Suprapubic skin (tissue), 4 donors: ENCODE measurements at places on chromosomes 3 and 15.

GRCh38 chr15:81812456-81812855, 233.4 kb downstream of the MEX3B start:
- no peaks in the 10 kb centered on the region for H3K36me3 ChIP-seq
- no peaks in the 10 kb centered on the region for H3K4me1 ChIP-seq
- no peak overlapping the region for H3K27ac ChIP-seq
- no peak overlapping the region for H3K4me3 ChIP-seq

GRCh38 chr15:40006646-40007045, 32.3 kb downstream of the SRP14 start:
- peaks cover 74% of the 10 kb centered on the region for H3K36me3 ChIP-seq
- no peak overlapping the region for H3K27ac ChIP-seq
- no peaks in the 10 kb centered on the region for H3K27me3 ChIP-seq
- no peak overlapping the region for H3K4me3 ChIP-seq

- H3K27me3 ChIP-seq: no peaks in the 10 kb centered on the region
- no peaks in the 10 kb centered on the region for H3K36me3 ChIP-seq
- H3K4me1 ChIP-seq: peaks cover 2% of the 10 kb centered on the region
- H3K4me3 ChIP-seq: no peak overlapping the region
- no peak for DNase-seq
- no peak overlapping the region for H3K27ac ChIP-seq
These were observed 5.7 kb upstream of the BLM start for GRCh38 chr15:90711418-90711824.

GRCh38 chr15:31302029-31302657, 24.5 kb upstream of the KLF13 start:
- no peaks in the 10 kb centered on the region for H3K36me3 ChIP-seq
- no peak overlapping the region for H3K27ac ChIP-seq
- H3K27me3 ChIP-seq: no peaks in the 10 kb centered on the region
- H3K4me1 ChIP-seq: peaks cover 58% of the 10 kb centered on the region

GRCh38 chr3:4758249-4758860, 220.9 kb upstream of the BHLHE40 start:
- DNase-seq: no peak
- H3K4me3 ChIP-seq: no peak overlapping the region
- H3K36me3 ChIP-seq: no peaks in the 10 kb centered on the region
- H3K4me1 ChIP-seq: peaks cover 23% of the 10 kb centered on the region
- H3K27ac ChIP-seq: no peak overlapping the region

GRCh38 chr3:41920406-41920965, 41.4 kb downstream of the ULK4 start:
- no peak for DNase-seq
- H3K4me3 ChIP-seq: no peak overlapping the region
- H3K36me3 ChIP-seq: no peaks in the 10 kb centered on the region
- H3K27ac ChIP-seq: no peak overlapping the region

DNA sequence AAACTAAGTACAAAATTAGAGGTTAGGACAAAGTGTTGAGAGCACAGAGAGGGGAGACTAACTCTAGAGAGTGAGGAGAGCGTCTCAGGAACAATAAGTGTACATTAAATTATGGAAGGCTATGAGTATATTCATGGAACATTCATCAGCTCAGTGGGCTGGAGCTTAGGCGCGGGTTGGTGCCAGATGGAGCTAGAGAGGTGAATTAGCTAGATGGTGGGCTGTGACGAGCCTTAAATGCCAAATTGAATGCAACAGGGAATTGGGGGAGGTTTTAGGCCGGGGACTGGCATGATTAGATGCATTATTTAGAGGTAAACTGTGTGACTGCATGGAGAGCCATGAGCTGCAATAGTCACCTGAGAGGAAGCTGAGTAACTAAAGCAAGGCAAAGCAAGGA, 97.1 kb downstream of the TMEM108 start:
- H3K36me3 ChIP-seq: no peaks in the 10 kb centered on the region
- H3K4me3 ChIP-seq: no peak overlapping the region
- H3K27ac ChIP-seq: no peak overlapping the region
- DNase-seq: no peak

GRCh38 chr15:83565553-83566159, 88.3 kb upstream of the ADAMTSL3 start:
- no peak overlapping the region for H3K4me3 ChIP-seq
- no peaks in the 10 kb centered on the region for H3K27me3 ChIP-seq
- no peak overlapping the region for H3K27ac ChIP-seq
- no peak for DNase-seq
- H3K36me3 ChIP-seq: no peaks in the 10 kb centered on the region

GRCh38 chr3:65577843-65578430, 460.8 kb downstream of the MAGI1 start:
- DNase-seq: no peak
- no peak overlapping the region for H3K27ac ChIP-seq
- H3K4me1 ChIP-seq: no peaks in the 10 kb centered on the region
- no peaks in the 10 kb centered on the region for H3K27me3 ChIP-seq
- no peaks in the 10 kb centered on the region for H3K36me3 ChIP-seq

GRCh38 chr15:89132611-89133507, 44.6 kb downstream of the ABHD2 start:
- DNase-seq: no peak
- H3K27ac ChIP-seq: peak overlapping the region; percentile 47
- no peaks in the 10 kb centered on the region for H3K27me3 ChIP-seq
- H3K4me3 ChIP-seq: no peak overlapping the region
- peaks cover 12% of the 10 kb centered on the region for H3K36me3 ChIP-seq

DNA sequence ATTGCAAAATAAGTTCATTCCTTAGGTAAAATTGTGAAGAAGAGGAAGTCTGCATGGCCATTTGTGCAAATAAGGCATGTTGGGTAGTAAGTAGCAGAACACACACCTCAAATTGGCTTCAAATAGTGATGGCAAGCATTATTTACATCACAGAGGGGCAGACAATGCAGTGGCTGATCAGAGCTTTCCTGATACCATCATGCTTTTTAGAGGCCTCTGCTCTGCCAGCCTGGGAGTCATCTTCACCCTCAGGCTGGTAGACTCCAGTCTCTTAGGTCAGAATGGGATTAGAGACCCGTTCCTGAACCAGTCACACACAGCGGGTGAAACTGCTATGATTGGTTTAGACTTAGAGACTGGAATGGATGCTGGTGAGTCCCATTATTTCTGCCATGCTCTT, 396.0 kb upstream of the MCTP2 start:
- H3K36me3 ChIP-seq: no peaks in the 10 kb centered on the region
- H3K4me3 ChIP-seq: no peak overlapping the region
- peaks cover 18% of the 10 kb centered on the region for H3K4me1 ChIP-seq
- H3K27me3 ChIP-seq: no peaks in the 10 kb centered on the region
- no peak for DNase-seq

DNA sequence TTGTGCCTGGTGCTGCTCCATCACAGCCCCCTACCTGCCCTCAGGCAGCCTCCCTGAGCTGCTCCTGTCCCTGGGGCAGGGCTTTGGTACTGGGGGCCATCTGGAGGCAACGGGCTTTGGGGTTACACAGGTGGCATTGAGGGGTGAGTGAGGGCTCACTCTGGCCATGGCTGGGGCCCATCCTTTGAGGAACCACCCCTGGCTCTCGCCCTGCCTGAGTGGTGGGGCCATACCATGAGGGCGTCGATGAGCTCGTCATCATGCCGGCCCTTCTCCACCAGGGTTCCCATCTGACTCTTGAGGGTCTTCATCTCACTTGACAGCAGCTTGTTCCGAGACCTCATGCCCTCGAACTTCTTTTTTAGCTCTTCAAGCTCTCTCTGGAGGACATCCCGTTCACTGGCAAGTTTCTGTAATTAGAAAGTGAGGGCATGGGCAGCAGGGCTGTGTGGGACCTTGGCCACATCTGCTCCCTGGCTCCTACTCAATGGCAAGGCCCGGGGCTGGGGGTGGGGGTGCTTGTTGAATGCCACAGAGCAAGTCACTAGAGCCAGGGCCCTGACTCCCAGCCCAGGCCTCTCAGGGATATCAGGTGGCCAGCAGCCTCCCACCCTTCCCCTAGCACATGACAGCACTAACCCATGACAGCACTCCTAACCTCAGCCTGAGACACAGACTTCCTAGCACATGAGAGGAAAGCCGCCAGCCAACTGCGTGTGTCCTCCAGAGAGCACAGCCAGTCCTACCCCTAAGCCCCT, 33.5 kb downstream of the CCDC13 start:
- H3K4me3 ChIP-seq: no peak overlapping the region
- H3K4me1 ChIP-seq: peaks cover 10% of the 10 kb centered on the region
- H3K36me3 ChIP-seq: no peaks in the 10 kb centered on the region
- peak overlapping the region; percentile 38 for H3K27ac ChIP-seq
- DNase-seq: peak; percentile 80
- no peaks in the 10 kb centered on the region for H3K27me3 ChIP-seq

- H3K36me3 ChIP-seq: peaks cover 30% of the 10 kb centered on the region
- no peaks in the 10 kb centered on the region for H3K27me3 ChIP-seq
- no peak overlapping the region for H3K27ac ChIP-seq
- peak overlapping the region; percentile 74 for H3K4me3 ChIP-seq
- peaks cover 23% of the 10 kb centered on the region for H3K4me1 ChIP-seq
These were observed 1.4 kb downstream of the GYG1 start for GRCh38 chr3:148992635-148993255.

DNA sequence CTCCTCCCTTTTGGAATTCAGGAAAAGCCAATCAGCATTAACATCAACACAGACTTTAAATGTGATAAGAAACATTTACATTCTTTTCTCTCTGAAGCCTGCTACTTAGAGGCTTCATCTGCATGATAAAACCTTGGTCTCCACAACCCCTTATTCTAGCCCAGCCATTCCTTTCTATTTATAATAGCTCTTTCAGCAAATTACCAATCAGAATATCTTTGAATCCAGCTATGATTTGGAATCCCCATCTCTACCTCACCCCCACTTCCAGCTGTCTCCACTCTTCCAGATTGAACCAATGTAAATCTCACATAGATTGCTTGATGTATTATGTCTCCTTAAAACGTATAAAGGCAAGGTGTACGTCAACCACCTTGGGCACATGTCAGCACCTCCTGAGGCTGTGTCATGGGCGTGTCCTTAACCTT, 139.7 kb downstream of the TUSC7 start:
- no peaks in the 10 kb centered on the region for H3K36me3 ChIP-seq
- DNase-seq: no peak
- no peaks in the 10 kb centered on the region for H3K27me3 ChIP-seq
- H3K4me3 ChIP-seq: no peak overlapping the region
- no peak overlapping the region for H3K27ac ChIP-seq
- no peaks in the 10 kb centered on the region for H3K4me1 ChIP-seq

DNA sequence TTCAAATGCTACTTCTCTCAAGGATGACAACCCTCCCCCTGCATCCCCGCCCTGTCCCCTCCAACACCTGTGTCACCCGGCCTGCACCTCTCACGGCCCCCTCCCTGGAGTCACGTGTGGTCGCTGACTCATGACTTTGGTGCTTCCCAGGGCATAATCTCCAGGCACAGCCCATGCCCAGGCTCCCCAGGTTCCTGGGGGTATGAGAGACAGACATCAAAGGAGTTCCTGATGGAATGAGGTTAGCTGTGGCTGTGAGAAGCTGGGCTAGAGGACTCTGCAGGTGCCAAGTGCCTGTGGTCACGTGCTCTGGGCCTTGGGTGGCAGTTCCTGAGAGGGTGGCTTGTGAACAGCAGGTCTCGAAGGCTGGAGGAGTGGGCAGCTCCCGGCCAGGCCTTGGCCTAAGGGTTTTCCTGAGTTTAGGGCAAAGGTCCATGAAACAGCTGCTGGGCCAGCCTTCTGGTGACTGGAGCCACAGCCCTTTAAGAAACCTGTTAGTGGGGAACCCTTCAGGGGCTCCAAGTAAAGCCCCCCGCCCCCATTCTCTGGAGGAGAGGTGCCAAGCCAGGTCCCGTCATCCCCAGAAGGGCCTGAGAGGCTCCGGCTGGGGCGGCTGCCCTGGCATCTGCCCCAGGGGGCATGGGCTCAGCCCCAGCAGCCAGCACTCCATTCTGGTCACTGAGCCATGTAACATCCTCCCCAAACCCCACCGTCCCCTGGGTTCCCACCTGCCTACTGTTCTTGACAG, 230.0 kb downstream of the XXYLT1 start:
- H3K27ac ChIP-seq: no peak overlapping the region
- peak; percentile 57 for DNase-seq
- no peaks in the 10 kb centered on the region for H3K27me3 ChIP-seq
- no peak overlapping the region for H3K4me3 ChIP-seq

- DNase-seq: no peak
- H3K27ac ChIP-seq: no peak overlapping the region
- H3K4me1 ChIP-seq: peaks cover 10% of the 10 kb centered on the region
- peak overlapping the region; percentile 25 for H3K4me3 ChIP-seq
- H3K27me3 ChIP-seq: peaks cover 64% of the 10 kb centered on the region
- no peaks in the 10 kb centered on the region for H3K36me3 ChIP-seq
These were observed 219.8 kb upstream of the TOPAZ1 start for GRCh38 chr3:44021651-44022594.

DNA sequence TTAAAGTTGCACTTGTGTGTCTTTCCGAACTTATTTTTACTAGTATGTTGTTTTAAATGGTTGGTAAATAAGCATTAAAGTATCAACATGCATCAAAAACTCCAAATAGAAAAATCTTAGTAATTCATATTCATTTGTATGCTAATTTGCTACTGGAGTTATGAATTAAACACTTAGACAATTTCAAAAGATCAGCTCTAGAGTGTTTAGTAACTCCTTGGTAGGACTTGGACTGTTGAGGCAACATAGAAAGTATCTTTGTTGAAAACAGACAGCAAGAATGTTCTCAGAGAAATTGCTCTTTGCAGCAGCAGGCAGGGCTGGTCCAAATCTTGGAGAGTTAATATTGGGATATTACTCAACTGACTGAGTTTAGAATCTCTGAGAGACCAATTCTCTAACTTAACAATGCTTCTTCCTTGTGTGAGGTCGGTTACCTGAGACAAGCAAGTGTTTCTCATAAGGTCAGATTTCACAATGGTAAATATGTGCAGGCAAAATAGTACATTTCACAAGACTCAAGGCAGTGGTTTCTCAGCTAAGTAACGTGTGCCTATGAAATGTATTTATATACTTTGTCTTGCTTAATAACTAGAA, 147.8 kb upstream of the IL12A start:
- H3K36me3 ChIP-seq: no peaks in the 10 kb centered on the region
- no peak overlapping the region for H3K4me3 ChIP-seq
- H3K4me1 ChIP-seq: peaks cover 7% of the 10 kb centered on the region
- H3K27ac ChIP-seq: no peak overlapping the region
- no peaks in the 10 kb centered on the region for H3K27me3 ChIP-seq

- peaks cover 24% of the 10 kb centered on the region for H3K4me1 ChIP-seq
- H3K4me3 ChIP-seq: peak within 1 kb of the TSS; percentile 80
- no peaks in the 10 kb centered on the region for H3K36me3 ChIP-seq
- H3K27ac ChIP-seq: peak within 1 kb of the TSS; percentile 59
These were observed at the start of gene SIDT1 for GRCh38 chr3:113531826-113532697. Gene SIDT1, plus strand, starts transcription at chr3:113532555. Its CDS starts 467 bp downstream, at chr3:113533022.

DNA sequence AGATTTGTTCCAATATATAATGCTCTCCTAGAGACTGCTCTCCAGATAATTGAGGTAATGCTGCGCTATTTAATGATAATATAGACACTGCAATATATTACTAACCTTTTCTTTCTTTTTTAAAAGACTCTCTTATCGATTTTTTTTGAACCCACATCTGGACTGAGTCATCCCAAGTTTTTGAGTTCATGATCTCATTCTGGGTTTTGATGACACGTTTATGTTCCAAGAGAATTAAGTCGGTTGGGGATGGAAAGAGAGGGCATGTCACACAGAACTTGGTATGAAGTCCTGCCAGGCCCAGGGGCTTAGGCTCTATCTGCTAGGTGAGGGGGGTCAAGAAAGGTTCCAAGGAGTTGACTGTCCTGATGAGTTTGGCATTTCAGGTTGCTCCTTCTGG, 431.1 kb downstream of the MFSD1 start:
- H3K27ac ChIP-seq: no peak overlapping the region
- no peaks in the 10 kb centered on the region for H3K27me3 ChIP-seq
- H3K36me3 ChIP-seq: no peaks in the 10 kb centered on the region
- no peak for DNase-seq
- H3K4me3 ChIP-seq: no peak overlapping the region
- H3K4me1 ChIP-seq: no peaks in the 10 kb centered on the region
